ENCODE measurements at places on chromosomes 3 and 15. TPM values are rescaled to one million over a fixed set of nuclear protein-coding genes. Genes with fewer than 3 reads are reported as not detected.

DNA sequence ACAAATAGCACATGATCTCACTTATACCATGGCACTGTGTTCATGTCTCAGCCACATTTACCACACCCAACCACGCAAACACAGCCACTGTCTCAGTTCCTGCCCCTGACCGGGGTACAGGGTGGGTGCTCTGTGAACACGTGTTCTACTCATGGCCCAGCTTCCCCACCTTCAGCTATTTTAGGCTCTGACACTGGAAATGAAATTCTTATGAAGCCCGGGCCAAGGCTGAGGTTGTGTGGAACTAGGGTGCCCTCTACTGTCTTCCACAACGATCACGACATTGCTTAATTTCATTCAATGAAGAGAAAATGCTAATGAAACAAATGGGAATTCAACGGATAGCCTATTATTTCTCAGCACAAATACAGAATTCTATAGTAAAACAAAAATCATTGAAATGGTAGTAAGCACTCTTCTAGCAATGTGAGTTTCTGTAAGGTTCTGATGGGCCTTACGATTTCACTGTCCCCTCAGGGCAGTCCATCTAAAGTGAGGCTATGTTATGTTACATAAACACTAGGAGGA, 2.1 kb upstream of the GABRA5 start:
- DNase-seq = no peak

Gene A4GNT
- not detected for total RNA-seq

DNA sequence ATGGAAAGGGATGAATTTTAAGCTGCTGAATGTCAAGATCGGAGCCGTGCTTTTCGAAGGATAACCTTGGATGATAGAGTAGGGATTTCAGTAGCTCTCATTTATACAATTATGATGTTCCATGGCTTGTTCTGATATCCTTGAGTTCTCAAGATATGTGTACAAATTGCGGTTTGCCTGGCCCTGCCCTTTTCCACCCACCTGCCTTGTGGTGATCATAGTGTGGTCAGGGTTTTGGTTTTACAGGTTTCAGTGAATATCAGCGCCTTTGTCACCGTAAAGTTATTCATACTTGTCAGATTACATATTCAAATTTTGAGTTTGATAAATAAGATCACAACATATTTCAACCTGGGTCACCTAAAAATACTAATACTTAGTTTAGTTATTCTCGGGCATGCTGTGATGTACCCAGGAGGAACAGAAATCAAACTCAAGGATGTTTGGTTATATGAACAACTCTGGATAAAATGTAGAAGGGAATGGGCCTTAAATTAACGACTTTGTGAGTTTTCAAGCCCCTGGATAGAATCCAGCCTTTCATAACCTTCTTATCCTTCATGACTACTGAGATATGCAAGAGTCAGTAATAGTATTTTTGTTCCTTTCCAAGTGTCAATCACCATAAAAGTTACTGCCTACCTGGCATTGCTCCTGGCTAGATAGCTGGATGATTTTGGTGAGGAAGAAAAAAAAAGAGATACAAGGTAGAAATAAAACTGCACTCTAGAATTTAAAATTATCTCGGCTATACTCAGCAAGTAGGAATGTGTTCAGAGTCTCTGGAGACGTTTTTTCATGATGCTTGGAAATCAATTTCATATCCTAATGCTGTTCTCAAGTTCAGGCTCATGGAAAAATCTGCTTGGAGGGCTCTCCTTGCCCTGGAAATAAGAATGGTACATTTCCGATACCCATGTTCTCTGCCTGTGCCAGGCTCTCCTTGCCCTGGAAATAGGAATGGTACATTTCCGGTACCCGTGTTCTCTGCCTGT, 209.2 kb upstream of the TPRG1 start:
- DNase-seq = no peak

- DNase-seq = no peak
These were observed 303.5 kb upstream of the GADL1 start for GRCh38 chr3:31197941-31198340.

- DNase-seq = no peak
These were observed 38.0 kb upstream of the ATP11B start for GRCh38 chr3:182755308-182755707.

Gene IGSF10
- total RNA-seq = 0.45 TPM

DNA sequence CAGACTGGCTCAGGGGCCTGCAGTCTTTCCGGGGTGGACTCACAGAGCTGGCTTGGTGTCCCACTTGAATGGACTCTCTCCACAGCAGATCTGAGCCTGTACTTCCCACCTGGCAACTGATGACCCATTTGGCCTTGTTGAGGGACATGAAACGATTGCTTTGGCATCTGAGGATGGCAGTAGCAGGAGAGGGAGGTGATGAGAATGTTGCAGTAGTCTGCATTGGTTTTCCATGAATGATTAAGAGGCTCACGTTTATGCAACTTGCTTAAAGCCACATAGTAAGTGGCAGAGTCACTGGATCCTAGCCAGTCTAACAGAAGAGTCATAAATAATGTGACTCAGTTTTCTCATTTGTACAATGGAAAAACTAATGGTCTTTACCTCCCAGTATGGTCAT, 21.9 kb downstream of the IL20RB start:
- no peak for DNase-seq

- no peak for DNase-seq
These were observed 45.0 kb upstream of the TKT start for GRCh38 chr3:53300826-53301225.

Gene CHL1
- total RNA-seq = 44.3 TPM

DNA sequence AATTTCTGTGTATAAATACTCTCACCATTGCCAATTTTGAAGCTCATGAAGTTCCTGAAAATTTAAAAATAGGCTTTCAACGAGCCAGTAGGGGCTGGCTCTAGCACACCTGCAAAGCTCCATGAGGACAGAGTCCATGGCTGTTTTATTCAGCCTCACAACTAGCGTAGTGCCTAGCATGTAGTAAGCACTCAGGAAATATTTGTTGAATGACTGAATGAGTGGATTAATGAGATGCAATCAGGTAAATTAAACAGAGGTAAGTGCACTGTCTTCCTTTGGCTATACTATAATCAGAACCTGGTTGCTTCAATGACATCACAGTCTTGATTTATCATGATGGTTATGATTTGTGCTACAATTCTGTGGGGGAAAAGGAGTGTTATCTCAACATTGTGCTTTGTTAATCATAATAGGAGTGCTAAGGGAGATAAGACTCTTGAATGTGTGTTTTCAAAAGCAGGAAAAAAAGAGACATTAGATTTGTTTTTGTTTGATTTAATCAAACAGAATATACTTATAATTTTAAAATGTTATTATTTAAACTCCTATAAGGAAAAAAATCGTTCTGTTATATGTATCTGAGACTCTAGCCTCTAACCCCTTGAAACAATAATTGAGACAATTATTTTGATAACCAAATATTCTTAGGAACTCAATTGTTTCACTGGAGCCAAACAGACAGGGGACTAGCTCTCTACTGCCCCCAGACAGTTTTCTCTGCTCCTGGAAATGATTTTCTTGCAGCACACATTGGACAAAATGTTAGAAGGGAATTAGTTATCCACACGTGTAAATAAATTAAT, 171.7 kb upstream of the ATP11B start:
- DNase-seq = no peak

Gene NR2E3
- total RNA-seq = 0.35 TPM

- DNase-seq = no peak
These were observed 10.9 kb upstream of the LXN start for GRCh38 chr3:158683230-158683962.

GRCh38 chr3:189158034-189158433, 13.7 kb upstream of the TPRG1 start:
- no peak for DNase-seq

Gene FAM81A
- 2.8 TPM for total RNA-seq

DNA sequence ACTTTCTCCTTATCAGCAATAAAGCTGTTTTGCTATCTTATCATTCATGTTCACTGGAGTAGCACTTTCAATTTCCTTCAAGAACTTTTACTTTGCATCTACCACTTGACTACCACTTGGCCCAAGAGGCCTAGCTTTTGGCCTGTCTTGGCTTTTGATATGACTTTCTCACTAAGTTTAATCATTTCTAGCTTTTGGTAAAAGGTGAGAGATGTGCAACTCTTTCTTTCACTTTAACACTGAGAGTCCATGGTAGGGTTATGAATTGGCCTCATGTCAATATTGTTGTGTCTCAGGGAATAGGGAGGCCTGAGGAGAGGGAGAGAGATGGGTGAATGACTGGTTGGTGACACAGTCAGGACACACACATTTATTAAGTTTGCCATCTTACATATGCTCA, 31.0 kb upstream of the FAM3D start:
- DNase-seq = no peak

DNA sequence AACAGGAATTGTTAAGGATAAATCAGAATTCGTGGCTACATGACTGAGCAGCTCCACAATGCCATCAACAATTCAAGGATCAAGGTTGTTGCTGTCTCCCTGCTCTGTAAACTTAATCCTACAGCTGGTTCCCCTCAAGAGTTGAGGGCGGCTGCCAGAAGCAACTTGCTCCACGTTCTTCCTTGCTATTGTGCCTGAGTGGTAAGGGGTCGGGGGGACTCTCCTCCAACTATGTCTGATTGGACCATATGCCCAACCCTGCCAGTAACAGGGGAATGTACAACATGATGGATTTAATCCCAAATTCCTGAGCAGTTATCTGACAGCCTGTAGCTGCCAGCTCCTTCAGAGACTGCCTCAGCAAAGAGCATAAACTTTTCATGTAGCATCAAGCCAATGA, 37.9 kb upstream of the MECOM start:
- no peak for DNase-seq
